ENCODE measurements at places on chromosomes 16 and 17.

- DNase-seq: no peak
These were observed 1.6 kb upstream of the GAST start for GRCh38 chr17:41710472-41711090.

GRCh38 chr17:7132511-7133094 is 18.0 kb upstream of the ASGR2 start:
- DNase-seq: no peak

DNA sequence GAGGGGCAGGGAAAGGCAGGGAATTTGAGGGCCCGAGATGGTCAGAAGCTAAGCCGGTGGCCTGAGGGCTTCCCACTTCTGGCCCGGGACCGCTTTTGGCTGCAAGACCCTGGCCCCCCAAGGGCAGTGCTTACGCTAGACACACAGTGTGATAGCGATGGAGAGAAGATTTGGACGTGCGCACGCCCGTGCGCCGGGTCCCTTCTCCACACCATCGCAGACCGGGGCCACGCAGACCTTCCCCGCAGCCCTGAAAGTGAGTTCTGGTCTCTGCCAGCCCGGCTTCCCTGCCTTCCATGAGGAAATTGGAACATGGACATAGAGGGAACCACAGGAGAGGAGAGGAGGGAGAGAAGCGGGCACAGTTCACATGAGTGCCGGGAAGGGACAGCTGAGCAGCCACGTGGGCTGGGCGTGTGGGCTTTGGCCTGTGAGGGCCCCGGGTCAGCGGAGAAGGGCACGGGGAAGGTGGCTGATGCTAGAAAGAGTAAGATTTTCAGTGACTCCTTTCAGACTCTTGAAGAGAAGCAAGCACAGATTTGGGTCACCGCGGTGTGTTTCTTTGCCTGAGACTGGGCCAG is 23.8 kb downstream of the ZFPM1 start:
- DNase-seq: no peak

GRCh38 chr16:72434159-72434558 is 262.2 kb upstream of the PMFBP1 start:
- DNase-seq: no peak

- DNase-seq: no peak
These were observed 61.7 kb downstream of the MYH13 start for GRCh38 chr17:10311131-10311530.

Data from tibial nerve (tissue), 4 donors.